ENCODE measurements at places on chromosomes 3 and 15.

DNA sequence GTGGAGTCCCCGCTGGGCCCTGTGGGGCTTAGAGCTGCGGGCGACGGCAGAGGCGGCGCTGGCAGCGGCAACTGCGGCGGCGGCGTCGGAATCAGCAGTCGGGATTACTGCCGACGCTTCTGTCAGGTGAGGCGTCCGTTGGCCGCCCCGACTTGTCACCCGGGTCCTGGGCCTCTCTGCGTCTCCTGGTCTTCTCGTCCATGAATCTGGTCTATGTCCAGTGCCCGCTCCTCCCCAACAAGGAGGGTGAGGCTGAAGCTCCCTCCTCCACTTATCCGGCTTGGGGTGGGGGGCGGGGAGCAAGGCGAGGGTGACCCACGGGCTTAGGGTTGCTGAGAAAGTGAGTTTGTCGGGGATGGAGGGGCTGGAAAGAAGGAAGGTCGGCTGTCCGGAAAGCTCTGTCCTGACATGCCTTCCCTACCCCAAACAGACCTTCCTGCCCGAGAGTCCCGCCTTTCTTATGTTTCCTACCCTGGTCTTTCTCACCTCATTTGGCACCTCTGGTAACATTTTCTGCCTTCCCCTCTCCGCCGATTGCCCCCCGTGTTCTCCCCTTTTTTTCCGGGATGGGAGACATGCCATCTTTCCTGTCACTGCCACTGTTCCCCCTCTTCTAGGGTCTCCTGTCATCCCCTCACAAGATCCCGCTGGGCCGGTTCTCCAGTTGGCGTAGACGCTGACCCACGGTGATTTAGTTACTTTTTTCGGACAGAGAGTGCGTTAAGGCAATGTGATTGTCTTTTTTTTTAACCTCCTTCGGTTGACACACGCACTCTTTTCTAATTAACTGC, 520 bp downstream of the ZNF654 start:
- no peak for DNase-seq

DNA sequence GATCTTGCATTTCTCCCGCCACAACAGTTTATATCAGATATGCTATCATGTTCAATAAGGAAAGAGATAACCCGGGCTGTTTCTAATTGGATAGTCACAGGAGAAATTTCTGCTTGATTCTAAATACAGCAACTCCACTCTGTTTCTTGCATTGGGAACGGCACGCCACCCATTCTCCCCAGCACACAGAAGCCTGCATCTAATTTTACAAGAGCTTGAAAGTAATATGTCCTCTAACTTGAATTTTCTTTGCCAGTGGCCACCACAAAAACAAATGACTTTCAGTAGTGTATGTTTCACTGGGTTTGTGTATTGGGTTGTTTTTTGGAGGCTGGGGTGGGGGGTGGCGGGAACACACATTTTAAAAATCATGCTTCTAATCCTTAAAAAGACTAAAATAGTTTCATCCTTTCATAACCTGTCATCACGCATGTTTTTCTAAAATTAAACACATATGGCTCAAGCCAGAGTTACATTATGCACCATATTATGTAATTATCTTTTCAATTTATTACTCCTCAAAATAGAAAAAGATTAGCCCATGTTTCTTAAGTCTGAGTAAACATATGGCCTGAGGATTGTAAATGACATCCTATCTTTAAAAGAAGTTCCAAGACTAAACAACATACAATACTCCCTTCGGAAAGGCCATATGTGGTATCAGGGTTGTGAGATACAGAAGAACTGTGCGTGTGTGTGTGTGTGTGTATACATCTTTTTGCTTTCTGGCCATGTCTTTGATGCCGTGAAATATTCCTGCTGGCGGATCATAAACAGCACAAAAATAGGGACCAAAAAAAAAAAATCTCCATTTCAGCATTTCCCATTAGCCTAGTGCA, 176.3 kb downstream of the FOXP1 start:
- DNase-seq, result no peak

GRCh38 chr3:10552631-10552943, 47.2 kb upstream of the ATP2B2 start:
- DNase-seq, result no peak

- no peak for DNase-seq
These were observed 418.8 kb downstream of the EPHB1 start for GRCh38 chr3:135213822-135214221.

DNA sequence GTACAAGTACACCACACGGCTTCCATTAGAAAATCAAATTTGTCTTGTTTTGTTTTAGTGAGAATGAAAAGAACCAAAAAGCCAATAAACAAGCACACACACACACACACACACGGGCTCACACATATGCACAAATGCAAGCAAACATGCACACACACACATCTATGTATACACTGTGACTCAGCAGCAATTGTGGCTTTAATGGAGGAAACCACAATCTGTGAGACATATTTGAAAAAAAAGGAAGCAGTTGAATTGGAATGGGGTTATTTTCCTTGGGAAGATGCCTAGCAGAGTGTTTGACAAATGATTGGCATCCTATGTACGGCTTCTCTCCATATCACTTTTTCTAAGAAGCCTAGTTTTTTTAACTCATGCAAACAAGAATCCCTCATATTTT, 201.1 kb upstream of the ARRDC4 start:
- DNase-seq, result no peak

DNA sequence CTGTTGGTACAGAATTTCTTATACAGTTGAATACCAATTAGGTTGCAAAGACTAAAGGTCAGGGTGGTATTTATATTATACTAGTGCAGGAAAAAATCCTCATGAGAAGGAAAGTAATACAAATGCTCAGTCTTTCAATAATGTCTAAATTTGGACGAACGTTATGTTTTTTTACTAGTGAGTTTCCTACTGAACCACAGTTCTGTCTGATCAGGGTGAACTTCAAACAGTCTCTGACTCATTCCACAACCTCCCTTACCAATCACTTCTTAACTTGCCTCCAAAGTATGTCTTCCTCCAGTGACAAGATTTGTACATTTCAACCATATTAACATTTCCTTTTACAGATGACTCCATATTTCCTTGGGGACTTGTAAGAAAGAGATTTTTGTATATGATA, 3.4 kb downstream of the TMEM212 start:
- DNase-seq, result no peak

DNA sequence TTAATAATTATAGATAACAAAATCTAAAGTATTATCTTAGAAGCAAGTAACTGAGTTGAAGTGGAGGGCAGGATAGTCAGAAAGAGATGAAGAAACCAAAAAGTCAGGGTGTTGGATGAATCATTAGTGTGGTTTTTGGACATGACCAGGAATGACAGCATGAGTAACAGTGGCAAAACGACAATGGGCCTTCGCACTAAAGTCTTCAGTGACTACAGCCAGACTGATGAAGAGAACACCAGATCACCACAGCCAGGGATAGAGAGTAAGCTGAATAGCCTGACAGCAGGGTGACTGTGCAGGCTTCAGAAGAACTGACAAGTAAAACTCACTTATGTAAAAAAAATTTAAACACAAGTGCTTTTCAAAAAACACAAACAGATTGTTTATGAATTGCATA, 96.0 kb upstream of the MELTF start:
- DNase-seq, result no peak

GRCh38 chr3:190710723-190711122, 151.8 kb downstream of the GMNC start:
- DNase-seq, result no peak

GRCh38 chr15:29952225-29952624, 130.0 kb upstream of the TJP1 start:
- DNase-seq, result no peak

- no peak for DNase-seq
These were observed 204.7 kb upstream of the MCTP2 start for GRCh38 chr15:94026458-94027304.

GRCh38 chr15:68152342-68152741, 52.8 kb downstream of the CALML4 start:
- no peak for DNase-seq

- DNase-seq, result no peak
These were observed 14.7 kb downstream of the IDH2 start for GRCh38 chr15:90087454-90088154.

DNA sequence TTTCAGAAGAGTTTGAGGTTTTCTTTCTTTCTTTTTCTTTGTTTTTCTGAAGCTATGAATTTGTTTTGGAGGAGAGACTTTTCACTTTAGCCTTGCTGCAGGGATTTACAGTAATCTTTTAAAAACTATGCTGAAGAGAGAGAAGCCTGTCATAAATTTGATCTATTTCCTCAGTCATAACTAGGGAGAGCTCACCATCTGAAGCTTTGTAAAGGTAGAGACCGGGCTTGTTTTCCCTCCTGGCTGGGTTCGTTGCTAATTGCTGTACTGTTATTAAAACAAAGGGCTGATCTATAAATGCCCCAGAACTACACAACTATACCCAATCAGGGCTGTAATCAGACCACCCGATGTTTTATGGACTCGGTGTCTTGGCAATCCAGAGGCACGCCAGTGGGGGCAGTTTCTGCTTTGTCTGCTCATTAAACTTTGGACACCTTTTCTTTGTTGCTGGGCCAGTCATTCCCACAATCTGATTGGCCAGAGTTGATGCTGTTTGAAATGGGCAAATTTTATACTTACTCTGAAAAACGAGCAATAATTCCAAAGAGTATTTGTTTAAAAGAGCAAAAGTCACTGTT, 164.3 kb downstream of the CACNA1D start:
- DNase-seq, result no peak

DNA sequence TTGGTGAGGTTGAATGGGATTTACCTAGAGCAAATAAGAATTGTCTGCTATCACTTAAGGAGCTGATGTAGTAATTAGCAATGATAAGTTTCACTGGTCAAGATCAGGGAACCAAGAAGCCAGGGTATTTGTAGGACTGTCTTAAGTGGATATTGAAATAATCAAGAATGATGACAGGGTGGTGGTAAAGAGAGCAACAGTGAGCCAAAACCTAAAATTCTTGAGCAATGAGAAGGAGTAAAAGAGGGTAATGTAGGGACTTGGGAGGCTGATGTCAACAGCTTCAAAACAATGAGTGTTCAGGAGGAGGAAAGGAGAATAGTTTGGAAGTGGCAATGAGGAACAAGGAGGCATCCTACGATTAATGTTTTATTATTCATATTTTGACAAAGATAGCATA, 31.5 kb upstream of the SLC2A2 start:
- DNase-seq, result no peak

DNA sequence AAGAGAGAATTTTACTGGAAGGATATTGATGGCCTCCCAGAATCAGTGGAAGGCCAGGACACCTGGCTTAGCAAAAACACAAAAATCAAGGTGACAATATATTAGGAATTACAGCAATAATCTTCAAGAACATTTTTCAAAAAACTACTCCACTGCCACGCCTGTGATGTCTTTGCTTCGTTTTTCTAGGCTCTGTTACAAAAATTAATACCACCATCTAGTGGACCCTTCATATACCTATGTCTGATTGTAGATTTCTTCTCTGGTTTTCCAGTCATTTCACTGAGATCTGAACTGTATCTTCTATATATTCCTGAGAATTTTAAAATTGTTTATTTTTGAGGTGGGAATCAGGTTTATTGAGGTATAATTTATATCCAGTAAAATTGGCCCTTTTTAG, 5.6 kb upstream of the SLC33A1 start:
- no peak for DNase-seq

- DNase-seq, result no peak
These were observed 121.5 kb downstream of the SLC9A9 start for GRCh38 chr3:143726727-143727126.

DNA sequence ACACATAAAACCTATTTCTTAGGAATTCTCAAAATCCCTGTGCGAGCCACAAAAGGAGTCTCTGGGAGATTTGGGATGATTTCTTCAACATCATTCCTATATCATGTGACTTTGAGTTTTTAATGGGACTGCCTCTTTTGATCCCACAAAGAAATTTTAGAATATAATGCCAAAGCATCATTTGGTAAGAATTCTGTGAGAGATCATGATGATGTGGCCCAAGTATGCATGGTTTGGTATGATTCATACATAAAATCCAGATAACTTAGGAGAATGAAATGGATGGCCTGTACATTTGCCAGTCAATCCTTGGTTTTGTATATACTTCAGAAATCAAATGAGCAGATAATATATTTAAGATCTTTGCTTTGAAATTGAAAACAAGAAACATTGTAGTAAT, 61.3 kb downstream of the UBE2E2 start:
- no peak for DNase-seq

GRCh38 chr15:79923079-79923514, 26.3 kb upstream of the MTHFS start:
- no peak for DNase-seq

DNA sequence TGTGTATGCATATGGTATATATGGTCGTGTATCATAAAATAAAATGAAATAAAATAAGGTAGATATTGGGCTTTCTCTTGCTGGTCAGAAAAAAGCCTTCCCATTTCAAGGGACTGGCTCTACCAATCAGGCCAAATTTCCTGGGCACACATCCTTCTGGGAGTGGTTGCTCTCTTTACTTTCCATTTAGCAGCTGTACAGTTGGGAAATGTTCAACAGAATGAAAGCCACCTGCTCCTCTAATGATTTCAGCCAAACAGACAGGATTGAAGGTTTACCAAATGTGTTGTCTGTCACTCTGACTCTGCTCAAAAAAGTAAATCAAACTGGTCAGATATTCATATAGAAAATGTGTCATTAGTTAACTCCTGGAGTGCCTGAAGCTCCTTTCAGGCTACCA, 380.4 kb downstream of the ROBO2 start:
- DNase-seq, result no peak

- DNase-seq, result no peak
These were observed 238.6 kb downstream of the MEX3B start for GRCh38 chr15:81807186-81807585.

DNA sequence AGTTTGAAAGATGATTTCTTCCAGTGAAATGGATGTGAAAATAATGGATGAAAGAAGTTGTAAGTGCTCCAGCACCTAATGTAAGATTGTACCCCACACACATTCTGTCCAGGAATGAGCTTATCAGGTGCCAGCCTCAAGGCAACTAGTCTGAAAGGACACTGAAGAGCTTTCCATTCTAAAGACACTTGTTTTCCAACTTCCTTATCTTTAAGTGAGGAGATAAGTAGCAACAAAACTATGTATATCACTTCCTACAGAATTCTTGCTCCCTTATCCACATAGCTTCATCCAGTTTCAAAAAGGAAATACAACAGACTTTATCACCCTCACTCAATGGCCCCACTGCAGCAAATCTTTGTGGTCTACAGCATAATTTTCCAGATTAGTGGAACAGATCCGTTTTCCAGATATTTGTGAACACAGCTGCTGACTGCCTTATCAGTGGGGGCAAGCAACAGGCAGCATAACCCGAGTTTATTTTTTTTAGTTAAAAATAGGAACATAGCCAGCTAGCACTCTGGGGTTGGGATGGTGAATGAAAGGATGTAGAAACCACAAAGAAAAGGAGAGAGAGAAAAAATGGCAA, 60.6 kb downstream of the CD200R1L start:
- DNase-seq, result no peak

GRCh38 chr3:172908771-172909270, 158.3 kb downstream of the ECT2 start:
- DNase-seq, result peak; percentile 19

DNA sequence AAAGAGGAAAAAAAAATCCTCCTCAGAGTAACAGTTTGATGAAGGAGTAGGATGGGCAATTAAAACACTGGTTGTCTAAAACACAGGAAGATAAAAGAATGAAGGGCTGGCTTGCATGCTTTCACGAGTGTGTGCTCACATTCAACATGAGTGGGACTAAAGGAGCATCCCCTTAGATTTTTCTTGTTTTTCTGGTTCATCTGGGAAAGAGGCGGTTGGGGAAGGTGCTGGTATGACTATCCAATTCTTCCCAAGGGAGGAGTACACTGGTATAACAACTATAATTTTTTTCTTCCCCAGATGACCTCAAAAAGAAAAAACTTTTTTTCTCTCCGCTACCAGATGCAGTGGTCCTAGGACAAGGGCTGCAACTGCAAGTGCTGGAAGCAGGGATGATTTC, 143.7 kb downstream of the MYO9A start:
- DNase-seq, result no peak

Measured in NCI-H1436 treated with DMSO at 0.1 percent for 48 hours (cell line).